Progenitor cell of endocrine pancreas (in vitro differentiated cells): ENCODE measurements at places on chromosomes 4 and X. TPM values are rescaled to one million over a fixed set of nuclear protein-coding genes. Genes with fewer than 3 reads are reported as not detected.

The PARM1 gene
- total RNA-seq = 6.4 and 7.4 TPM in 2 replicates

The SPP1 gene
- total RNA-seq = 3.7 and 11.1 TPM in 2 replicates

The PPEF2 gene
- total RNA-seq = not detected in 2 replicates

The CABS1 gene
- total RNA-seq = not detected in 2 replicates

GRCh38 chr4:18608908-18609533, 587.5 kb upstream of the LCORL start:
- H3K27ac ChIP-seq = no peak overlapping the region
- no peaks in the 10 kb centered on the region for H3K36me3 ChIP-seq
- no peaks in the 10 kb centered on the region for H3K4me1 ChIP-seq
- H3K4me3 ChIP-seq = no peak overlapping the region
- H3K27me3 ChIP-seq = peaks cover 6% of the 10 kb centered on the region
- DNase-seq = no peak

DNA sequence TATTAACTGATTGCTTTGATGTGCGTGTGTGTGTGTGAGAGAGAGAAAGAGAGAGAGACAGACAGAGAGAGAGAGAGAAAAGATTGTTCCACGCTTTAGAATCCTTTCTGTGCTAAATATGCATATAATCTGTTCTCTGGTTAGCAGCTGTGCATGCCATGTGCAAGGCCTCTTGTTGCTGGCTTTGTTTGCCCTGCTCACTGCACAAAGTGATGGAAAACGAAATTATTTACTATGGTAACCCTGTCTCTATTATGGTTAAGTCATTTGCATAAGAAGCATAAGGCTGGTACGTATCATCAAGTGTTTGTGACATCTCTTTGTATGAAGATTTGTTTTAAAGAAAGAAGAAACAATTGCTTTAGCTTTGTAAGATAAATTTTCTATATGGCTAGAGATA, 190.2 kb upstream of the POF1B start:
- no peaks in the 10 kb centered on the region for H3K4me1 ChIP-seq
- H3K4me3 ChIP-seq = no peak overlapping the region
- no peak for DNase-seq
- H3K27ac ChIP-seq = no peak overlapping the region

DNA sequence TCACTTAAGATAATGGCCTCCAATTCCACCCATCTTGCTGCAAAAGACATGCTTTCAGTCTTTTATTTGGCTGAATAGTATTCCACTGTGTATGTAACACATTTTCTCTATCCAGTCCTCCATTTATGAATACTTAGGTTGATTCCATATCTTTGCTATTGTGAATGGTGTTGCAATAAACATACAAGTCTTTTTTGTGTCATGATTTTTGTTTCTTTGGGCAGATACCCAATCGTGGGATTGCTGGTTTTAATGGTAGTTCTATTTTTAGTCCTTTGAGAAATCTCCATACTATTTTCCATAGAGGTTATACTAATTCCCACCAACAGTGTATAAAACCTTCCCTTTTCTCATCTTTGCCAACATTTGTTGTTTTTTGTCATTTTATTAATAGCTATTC, 180.9 kb downstream of the SMIM20 start:
- H3K4me3 ChIP-seq = no peak overlapping the region
- H3K27me3 ChIP-seq = peaks cover 3% of the 10 kb centered on the region
- H3K36me3 ChIP-seq = peaks cover 3% of the 10 kb centered on the region

DNA sequence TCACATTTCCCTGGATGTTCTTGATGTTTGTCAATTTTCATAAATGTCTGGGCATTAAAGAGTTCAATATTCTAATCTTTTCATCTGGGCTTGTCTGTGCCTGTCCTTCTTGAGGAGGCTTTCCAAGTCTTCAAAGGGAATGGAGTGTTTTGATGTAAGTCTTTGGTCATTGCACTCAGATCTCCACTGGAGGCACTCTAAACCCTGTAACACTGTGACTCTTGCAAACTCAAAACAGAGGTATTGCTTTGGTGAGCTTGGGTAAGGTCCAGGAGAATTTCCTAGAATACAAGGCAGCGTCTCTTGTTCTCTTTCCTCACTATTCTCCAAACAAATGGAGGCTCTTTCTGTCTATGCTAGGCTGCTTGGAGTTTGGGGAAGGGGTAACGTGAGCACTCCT, 1118.1 kb upstream of the PABPC4L start:
- no peak overlapping the region for H3K4me3 ChIP-seq
- peaks cover 5% of the 10 kb centered on the region for H3K4me1 ChIP-seq
- DNase-seq = no peak
- no peak overlapping the region for H3K27ac ChIP-seq

DNA sequence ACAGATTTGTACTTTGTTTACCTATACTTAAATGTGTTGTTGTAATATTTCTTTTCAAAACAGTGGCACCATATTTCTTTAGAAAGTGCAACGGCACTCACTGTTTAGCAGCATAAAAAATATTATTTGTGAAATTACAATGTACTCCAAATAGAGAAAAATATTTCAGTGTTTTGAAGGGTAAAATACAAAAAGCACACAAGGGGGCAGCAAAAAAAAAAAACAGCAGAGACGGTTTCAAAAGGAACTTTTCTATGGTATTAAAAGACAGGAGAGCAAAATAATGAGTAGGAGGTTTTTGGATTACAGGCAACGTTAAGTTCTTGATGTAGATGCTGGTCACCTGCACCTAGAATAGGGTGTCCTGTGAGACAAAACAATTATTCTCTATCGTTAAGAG, 2.0 kb downstream of the NUDT11 start:
- peaks cover 2% of the 10 kb centered on the region for H3K36me3 ChIP-seq
- H3K27me3 ChIP-seq = no peaks in the 10 kb centered on the region
- H3K4me3 ChIP-seq = peak overlapping the region; percentile 86
- H3K4me1 ChIP-seq = peaks cover 8% of the 10 kb centered on the region
- H3K27ac ChIP-seq = no peak overlapping the region

GRCh38 chr4:16530688-16531635, 304.7 kb upstream of the TAPT1 start:
- no peak overlapping the region for H3K27ac ChIP-seq
- no peaks in the 10 kb centered on the region for H3K36me3 ChIP-seq
- no peaks in the 10 kb centered on the region for H3K4me1 ChIP-seq
- H3K27me3 ChIP-seq = peaks cover 18% of the 10 kb centered on the region
- no peak for DNase-seq

DNA sequence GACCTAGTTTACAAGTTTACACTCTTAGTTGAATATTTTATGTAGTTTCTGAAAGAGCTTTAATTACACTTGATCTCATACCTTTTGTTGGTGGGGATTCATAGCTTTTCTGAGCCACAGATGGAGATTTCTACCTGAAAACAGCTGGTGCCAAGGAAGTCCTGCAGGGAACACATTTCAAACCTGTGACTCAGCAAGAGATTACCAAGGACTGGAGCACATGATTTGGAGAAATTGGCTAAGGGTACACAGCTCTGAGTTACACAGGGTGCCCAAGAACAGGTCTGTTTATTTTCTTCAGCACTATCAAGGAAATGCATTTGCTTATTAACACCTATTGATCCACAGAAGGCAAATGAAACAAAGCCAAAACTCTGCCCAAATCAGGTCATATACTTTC, 691.5 kb downstream of the KCTD8 start:
- peak overlapping the region; percentile 75 for H3K27ac ChIP-seq
- no peak for DNase-seq
- H3K36me3 ChIP-seq = peaks cover 2% of the 10 kb centered on the region

- no peaks in the 10 kb centered on the region for H3K27me3 ChIP-seq
- no peak overlapping the region for H3K4me3 ChIP-seq
- DNase-seq = no peak
- H3K27ac ChIP-seq = no peak overlapping the region
- peaks cover 2% of the 10 kb centered on the region for H3K36me3 ChIP-seq
Measured at GRCh38 chr4:176478076-176478475, 158.3 kb downstream of the SPCS3 start.

DNA sequence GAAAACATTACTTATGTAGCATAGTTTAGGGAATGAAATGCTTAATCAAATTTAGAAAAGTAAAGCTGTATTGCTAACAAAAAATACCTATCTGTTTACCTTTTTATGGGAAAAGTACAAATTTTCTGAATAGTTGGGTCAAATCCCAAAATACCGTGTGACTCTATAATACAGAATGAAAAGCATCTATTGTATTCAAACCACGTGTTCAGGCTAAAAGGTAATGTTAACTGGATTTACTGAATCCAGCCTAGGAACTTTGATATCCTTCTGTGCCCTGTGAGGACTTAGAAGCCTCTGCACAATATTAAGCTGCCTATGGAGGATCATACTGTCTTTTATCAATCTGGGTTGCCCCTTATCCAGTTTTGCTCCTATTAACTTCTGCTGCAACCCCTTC, 36.3 kb upstream of the AGA start:
- no peak for DNase-seq
- no peaks in the 10 kb centered on the region for H3K4me1 ChIP-seq
- H3K27me3 ChIP-seq = no peaks in the 10 kb centered on the region
- H3K27ac ChIP-seq = no peak overlapping the region
- H3K36me3 ChIP-seq = no peaks in the 10 kb centered on the region
